ENCODE measurements at places on chromosomes 2 and 18.

DNA sequence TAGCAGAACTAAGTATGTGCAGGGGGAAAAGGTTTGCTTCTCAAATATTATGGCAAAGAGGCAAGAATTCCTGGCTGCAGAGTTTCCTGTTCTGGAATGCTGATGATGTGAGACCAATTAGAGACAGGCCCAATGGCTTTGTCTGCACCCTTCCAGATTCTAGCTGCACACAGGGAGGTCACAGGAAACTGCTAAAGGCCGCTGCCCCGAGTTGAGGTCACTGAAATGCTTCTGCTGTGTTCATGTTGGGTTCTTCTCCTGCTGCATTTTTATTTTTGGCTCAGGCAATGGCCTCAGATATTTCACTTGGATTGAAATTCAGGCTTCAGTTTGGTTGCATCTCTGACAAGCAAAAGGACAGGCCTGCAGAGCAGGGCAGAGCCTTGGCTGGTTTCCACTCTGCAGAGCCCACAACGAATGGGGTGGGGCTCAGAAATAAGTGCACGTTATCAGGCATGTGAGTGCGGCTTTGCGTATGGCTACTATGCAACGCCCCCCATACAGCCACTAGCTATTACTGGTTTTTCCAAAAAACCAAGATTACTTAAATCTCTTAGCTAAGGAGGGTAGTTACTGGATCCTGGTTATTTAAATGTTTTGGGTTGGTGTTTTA is 66.9 kb upstream of the FZD5 start:
- DNase-seq = no peak

GRCh38 chr18:6589923-6590322 is 139.6 kb upstream of the ARHGAP28 start:
- DNase-seq = no peak

- no peak for DNase-seq
Observed at GRCh38 chr2:39466311-39466710, 29.2 kb upstream of the MAP4K3 start.

DNA sequence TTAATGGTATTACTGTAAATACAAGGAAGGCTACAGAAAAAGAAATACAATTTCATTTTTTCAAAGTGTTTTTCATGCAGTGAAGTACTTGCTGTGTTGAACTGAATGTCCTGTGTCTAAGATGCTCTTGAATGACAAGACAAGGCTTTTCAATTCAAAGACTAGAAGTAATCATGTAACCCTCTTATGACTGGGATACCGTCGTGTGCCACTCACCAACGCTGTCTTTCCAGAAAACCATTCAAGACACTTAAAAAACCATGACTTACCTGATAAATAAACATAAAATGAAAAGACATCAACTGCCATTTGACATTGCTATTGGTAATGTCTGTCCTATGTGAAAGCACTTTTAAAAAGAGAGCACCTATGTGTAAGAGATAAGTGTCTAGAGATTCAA is 183.1 kb upstream of the DPP10 start:
- no peak for DNase-seq

GRCh38 chr2:181586569-181587081 is 70.3 kb downstream of the CERKL start:
- DNase-seq = no peak

DNA sequence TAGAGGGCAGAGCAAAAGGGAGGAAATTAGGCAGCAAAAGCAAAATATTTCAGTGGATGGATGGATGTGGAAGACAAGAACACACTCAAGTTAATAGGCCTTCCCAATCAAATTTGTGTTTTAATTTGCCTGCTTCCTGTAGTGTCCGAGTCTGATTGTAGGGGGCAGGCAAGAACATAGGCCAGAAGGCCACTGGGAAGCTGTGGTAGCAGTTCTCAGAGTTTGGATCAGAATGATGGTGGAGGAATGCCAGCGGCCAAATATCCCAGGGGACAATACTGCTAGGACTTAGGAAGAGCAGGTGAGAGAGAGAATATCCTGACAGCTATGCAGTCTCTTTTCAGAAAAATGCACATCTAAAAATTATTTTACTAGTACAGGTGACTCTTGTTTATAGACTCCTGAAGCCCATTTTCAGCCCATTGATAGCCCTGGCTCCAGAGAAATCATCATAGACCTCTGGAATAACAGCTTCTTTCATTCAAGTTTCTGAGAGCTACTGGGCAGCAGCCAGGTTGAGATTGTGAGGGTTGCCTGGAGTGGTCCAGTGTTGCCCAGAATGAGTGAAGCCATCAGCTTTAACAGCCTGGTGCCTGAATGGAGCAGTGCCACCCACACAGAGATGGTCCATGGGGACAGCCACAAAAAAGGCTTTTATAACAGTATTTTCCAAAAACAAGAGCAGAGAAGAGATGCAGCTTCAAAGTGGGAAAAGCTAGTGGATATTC is 19.1 kb upstream of the SERPINE2 start:
- no peak for DNase-seq

DNA sequence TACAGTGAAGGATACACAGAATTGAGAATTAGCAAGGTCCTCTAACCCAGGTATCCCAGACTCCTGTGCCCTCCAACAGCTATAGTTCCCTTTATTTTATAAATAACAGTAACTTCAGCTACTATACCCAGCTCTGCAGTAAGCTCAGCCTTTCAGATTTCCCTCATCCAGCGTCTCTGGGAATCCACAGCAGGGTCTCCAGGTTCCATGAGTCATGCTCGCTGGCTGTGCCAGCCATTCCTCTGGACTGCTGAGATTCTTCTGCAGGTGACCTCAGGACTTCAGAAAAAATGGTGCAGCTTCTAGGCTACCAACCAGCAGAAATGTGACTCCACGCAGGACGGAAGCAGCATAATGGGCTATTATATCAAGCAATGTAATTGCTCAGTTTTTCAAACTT is 419.3 kb downstream of the ZNF516 start:
- DNase-seq = no peak

DNA sequence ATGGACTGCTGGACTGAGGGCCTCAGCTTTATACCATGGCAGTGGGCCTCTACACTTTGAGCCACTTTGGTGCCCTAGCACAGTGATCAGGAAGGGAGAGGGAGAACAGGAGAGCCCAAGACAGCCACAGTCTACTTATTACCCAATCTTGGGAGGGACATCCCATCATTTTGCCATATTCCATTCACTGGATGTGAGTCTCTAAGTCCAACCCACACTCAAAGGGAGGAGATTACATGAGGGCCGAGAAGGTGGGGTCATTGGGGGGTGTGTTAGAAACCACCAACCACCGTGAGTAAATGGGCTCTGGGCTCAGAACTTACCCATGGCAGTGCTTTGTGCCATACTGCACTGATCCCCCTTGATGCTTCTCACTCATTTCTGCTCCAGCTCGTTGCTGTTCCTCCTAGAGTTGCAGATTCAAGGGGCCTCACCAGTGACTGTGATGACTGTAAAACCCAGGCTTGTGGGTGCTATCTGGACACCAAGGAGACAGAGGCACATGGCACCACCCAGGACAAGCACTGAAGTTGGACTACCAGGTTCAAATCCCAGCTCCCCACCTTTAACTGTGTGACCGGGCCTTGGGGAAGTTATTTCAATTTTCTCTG is 97.6 kb upstream of the RAB6C start:
- DNase-seq = no peak

- no peak for DNase-seq
Observed at GRCh38 chr2:56985609-56986008, 801.8 kb downstream of the CCDC85A start.

DNA sequence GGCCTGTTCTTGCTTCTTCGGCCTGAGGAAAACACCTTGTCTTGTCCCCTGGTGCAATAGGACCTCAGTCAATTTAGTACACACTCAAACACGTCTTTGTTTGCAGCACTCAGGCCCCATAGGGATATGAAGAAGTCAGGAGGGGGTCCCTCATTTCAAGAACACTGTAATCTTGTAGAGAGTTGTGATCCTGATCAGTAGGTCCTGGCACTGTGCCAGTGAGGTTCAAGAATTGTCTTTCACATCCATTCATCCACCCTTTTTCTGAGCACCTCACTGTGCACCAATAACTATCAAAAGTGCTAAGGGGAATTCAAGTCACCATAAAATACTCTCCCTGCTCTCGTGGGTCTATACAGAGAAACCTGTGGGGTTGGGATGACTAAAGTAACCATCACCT is 131.4 kb upstream of the LHCGR start:
- no peak for DNase-seq

DNA sequence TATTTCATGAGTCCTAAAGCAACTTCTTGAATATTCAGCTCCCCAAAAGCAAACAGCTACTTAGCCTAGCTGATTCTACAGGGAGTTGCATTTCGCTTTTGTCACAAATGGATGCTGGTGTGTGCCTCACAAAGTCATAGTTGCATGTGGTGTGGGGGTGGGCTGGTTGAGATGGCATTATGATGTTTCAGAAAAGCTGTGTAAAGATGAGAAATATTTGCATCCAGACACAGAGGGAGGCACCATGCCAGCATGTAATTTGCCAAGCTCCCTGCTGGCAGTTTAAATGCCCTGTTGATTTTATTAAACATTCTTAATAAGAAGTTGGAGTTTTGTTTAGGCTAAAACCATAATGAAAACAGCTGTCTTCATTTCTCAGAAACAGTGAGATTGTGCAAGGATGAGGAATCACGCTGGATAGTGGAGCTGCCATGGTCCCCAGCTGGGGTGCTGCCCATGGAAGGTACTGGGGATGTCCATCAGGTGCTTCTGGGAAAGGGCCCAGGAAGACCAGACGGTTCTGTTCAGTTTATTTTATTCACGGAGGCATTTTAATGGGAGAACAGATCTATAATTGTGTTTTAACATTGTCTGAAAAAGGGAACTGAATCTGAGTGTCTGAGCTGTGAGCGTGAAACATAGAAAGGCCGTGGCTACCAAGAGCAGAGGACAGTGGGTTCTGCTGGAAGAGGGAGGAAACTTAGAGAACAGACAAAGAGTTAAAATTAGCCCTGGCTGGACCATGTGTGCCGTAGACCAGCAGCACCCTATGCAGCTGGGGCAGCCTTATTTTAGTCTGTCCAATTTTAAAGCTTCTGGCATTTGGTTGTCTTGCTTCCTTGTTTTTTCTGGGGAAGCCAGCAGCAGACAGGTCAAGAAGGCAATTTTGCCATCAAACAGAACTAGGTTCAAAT is 177.1 kb downstream of the FAM210A start:
- no peak for DNase-seq

GRCh38 chr2:204184226-204184625 is 247.7 kb downstream of the ICOS start:
- DNase-seq = no peak

GRCh38 chr2:147660680-147661079 is 184.1 kb upstream of the ACVR2A start:
- DNase-seq = no peak

GRCh38 chr2:42492691-42493467 is 903 bp downstream of the KCNG3 start:
- DNase-seq = peak; percentile 37

DNA sequence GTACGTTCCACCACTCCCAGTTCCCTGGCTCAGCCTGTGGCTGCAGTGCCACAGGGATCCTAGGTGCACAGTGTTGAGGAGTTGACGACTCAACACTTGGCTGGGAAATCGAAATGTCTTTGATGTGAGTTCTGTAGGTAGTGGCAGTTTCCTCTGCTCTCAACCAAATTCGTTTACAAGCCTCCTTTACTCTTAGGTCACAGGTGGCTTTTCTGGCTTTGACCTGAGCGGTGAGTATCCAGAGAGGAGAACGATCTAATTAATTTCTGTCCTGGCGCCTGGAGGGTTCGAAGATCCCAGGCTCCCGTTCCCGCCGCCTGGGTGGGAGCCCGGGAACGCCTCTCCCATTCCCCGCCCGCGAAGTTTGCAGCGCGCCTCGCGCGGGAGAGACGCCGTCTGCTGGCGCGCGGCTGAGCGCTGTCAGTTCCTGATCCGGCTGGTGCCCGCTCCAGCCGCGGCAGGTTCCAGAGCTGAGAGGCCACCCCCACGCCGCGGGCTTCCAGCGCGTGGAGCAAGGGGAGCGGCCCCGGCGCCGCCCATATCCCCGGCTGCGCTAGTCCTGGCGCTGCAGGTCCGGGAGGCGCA is at the start of gene LAMA3:
LAMA3 (plus strand) TSS at position 423 of the 585 bp plus-strand sequence. CDS start 231 bp downstream, outside the sequence.
- DNase-seq = no peak

- no peak for DNase-seq
Observed at GRCh38 chr18:12410081-12410481, 2.4 kb downstream of the PRELID3A start.

- DNase-seq = no peak
Observed at GRCh38 chr2:53828331-53828730, 31.4 kb downstream of the GPR75 start.

GRCh38 chr2:142983174-142983573 is 105.7 kb downstream of the KYNU start:
- no peak for DNase-seq
